ENCODE measurements at places on chromosomes 7 and 10. TPM values are rescaled to one million over a fixed set of nuclear protein-coding genes. Genes with fewer than 3 reads are reported as not detected.

Gene TUBB8
- not detected for total RNA-seq

Gene ACSL5
- 59.5 TPM for total RNA-seq

Gene FOXI2
- not detected for total RNA-seq

Gene TMEM229A
- total RNA-seq = not detected

Gene TRIM73
- total RNA-seq = 18.7 TPM

Gene NODAL
- total RNA-seq = not detected

Gene ENTPD1
- 10.9 TPM for total RNA-seq

Gene GPR37
- not detected for total RNA-seq

Gene AEBP1
- 21.5 TPM for total RNA-seq

Gene PPP1R17
- not detected for total RNA-seq

Gene NEUROD6
- total RNA-seq = not detected

Gene ZNF107
- total RNA-seq = 29.0 TPM

DNA sequence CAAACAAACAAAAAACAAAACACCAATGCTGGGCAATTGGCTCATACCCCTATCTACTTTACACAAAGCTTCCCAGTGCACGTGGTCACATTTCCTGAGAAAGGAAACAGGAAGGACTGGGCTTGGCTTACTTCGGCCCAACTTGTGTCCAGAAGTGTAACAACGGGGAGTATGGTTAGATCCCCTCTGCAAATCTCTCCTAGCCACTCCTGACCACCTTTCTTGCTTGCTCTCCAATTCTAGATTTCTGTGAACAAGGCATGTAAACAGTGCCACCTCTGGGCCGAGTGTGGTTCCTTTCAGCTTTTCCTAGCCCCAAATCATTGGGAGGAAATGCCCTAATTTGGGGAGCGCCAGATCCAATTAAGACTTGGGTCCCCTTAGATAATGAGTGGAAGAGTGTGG, 21.0 kb upstream of the FRAT2 start:
- DNase-seq = no peak

DNA sequence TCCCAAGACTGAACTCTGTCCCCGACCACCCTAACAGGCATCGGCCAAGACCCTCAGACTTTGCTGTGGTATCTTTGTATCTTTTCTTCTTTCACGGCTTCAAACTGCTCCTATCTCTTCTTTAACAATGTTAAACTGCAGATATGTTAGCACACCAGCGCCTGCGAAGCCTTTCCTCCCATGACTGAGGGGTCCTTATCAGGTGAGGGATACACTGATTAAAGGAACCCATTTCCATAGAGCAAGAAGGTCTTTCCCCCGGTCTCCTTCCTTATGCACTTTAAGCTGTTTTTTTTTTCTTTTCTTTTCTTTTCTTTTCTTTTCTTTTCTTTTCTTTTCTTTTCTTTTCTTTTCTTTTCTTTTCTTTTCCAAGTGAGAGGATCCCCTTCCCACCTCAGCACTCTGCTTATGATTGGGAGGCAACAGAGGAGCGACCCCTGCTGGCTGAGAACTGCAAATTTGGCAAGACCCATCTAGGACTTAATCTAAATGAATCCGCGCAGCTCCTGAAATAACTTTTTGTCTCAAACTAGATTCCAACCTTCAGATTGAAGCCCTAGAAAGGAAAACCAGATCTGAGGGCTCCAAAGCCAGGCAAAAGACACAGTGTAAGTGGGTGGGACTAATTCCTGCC, 109.9 kb downstream of the ITGB8 start:
- DNase-seq = no peak

DNA sequence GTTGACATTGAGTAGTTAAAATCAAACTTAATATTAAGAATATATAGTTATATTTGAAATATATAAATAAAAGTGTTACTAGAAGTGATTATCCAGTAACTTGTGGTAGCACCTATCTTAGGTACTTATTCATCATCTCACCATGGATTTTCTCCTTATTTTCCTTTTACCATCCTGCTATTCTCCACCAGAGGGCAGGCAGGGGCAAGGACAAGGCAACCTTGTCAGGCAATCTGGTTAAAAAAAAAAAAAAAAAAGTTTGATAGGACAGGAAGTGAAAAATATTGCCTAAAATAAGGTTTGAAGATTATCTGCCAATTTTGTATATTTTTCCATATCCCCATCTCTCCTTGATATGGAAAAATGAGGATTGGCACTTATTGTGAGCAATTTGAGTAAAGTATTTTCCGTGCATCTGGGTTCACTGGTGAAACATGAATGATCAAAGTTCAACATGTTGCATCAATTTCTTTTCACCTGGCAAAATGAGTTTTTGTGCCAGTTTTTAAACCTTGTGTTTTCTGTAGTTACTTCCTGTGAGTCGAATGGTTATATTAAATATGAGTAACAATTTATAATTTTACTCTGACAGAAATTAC, 256.7 kb downstream of the AGMO start:
- no peak for DNase-seq

DNA sequence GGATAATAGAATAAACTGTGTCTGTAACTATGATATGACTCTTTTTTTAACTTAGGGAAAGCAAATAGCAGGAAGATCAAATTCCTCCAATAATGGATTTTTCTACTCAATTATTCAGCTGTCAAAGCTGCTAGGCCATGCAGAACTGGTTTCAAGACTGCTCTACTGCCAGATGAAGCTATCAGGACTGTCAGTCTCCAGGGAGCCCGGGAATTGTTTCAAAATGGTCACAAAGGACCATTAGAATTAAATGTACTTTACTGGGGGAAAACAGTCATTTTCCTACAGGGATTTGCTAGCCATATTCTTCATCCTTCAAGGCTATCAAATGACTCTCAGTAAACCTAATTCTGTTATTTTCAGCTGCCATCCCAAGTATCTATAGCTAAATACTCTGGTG, 276.3 kb downstream of the LHFPL3 start:
- no peak for DNase-seq

GRCh38 chr7:134140889-134141867, 14.0 kb downstream of the LRGUK start:
- DNase-seq = peak; percentile 50

GRCh38 chr7:78018641-78019446, 220.3 kb downstream of the PHTF2 start:
- DNase-seq = no peak

DNA sequence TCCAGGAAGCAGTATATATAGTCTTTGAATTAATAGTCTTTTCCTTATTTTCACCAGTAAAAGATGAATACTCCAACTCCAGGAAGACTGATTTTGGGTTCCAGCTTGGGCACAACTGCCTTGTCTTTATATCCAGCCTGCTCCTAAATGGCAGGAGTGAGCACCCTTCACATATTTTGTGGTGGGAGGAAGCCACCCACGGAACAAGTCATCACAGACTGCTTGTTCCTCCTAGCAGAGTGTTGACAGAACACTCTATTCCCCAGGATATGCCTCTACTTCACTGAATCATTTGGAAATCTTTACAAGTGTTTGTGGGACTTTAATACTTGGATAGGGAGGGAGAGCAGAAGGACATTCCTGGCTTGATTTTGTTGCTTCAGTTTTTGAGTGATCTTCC, 31.7 kb downstream of the ITPRID1 start:
- DNase-seq = no peak

DNA sequence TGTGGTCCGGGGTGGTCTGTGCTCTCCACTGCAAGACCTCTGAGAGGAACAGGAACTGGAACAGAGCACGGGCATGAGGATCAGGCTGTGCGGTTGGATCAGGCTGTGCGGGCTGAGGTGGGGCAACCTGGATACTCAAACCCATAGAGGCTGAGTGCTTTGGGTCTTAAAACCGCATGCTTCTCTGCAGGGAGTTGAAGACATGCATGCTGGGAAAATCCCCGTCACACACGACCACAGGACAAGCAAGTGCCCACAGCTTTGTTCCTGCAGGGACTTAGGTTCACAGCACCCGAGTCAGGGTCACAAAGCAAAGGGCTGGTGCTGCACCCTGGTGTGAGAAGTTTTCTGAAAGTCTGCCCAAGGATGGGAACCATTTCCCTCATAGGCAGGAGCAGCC, 221.2 kb downstream of the ZMYND11 start:
- no peak for DNase-seq

DNA sequence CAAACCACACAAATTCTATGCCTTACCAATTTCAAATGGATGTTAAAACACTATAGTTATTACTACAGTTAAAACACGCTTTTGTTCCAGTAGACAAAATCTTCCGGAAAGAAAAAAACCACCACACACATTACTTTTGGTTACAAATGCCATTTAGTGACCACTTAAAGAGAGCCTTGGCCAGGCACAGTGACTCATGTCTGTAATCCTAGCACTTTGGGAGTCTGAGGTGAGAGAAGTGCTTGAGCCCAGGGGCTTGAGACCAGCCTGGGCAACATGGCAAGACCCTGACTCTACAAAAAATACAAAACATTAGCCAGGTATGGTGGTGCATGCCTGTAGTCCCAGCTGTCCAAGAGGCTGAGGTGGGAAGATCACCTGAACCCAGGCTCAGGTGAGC, 7.2 kb downstream of the TNPO3 start:
- DNase-seq = no peak

DNA sequence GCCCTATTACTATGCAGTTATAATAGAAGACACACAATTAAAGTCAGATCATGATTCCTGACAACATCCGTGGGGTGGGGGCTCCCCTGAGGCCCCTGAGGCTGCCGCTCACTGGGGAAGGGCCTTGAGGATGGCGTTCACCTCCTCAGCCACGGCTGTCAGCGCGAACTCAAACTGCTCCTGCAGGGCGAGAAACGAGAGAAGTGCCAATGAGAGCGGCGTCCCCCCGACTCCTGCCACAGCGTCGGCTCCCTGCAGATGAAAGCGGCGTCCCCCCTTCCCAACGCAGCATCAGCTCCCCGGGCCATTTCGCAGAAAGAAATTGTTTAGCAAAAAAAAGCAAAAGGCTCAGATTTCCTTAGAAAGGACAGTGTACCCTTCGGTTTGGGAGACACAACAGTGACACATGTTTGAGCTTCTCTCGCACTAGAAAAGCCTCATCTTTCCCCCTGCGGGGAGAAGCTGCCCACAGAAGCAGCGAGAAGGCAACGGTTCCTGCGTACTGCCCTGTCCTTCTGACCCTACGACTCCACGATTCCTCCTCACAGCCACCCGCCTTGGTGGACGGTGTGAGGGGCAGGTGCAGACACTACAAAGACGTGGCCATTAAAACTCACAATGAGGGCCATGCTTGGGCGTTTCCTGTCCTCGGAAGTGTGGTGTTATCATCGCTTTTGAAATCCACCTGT, 203.9 kb downstream of the DNAJB6 start:
- no peak for DNase-seq

- DNase-seq = no peak
These were observed 17.6 kb downstream of the PTN start for GRCh38 chr7:137325927-137326326.

DNA sequence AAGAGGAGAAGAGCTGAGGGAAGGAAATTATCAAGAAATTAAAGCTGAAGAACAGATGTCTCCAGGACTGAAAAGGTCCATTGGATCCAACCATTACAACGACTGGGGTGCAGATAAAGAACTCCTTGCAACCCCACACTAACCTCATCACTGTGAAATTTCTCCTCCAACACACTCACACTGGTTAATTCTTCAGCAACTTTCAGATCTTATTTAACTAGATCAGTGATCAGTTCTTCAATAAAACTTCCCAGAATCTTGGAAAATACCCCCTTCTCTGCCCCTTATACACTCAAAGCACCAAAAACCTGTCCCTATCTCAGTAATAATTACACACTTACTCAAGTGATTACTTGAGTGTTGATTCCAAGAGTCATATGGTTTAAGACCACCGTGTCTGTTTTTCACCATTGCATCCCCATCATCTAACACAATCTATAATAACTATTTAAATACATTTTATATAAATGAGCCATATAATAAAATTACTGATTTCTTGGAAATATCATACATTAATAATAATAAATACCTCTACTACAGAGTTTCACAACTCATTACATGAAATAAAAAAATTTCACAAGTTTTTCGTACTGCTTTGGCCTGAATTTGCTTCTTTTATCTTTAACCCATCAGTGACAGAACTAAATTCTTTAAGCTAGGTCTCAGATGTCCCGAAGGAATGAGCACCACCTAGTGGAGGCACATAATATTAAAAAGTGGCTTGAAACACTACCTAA, 123.7 kb downstream of the MPP7 start:
- DNase-seq = no peak

DNA sequence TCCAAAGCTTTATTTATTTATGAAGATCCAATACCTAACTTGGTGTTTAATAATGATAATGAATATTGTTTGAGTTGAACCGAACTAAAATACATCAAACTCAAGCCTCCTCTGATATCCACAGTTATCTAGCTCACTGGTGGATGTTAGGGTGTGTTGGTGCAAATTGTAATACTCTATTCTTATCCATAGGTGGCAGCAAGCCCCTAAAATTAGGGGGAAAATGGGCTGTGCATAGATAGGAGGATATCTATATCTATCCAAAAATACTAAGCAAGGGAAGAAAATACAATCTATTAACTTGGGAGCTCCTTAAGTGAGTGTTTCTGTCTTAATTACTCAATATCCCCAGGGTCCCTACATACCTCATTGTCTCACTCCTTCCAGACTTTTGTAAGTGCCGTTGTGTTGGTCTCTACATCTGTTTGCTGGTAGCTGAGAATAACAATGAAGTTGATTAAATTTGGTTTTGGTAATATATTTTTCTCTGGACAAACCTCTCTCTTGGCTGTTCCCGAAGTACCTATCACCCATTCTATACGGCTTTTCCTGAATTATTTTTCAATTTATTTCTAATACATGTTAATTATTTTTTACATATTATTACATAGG, 55.0 kb upstream of the VWDE start:
- DNase-seq = no peak

- no peak for DNase-seq
These were observed 539.8 kb upstream of the CELF2 start for GRCh38 chr10:10477844-10478243.

GRCh38 chr10:5956146-5956936, 21.0 kb downstream of the IL15RA start:
- DNase-seq = no peak

DNA sequence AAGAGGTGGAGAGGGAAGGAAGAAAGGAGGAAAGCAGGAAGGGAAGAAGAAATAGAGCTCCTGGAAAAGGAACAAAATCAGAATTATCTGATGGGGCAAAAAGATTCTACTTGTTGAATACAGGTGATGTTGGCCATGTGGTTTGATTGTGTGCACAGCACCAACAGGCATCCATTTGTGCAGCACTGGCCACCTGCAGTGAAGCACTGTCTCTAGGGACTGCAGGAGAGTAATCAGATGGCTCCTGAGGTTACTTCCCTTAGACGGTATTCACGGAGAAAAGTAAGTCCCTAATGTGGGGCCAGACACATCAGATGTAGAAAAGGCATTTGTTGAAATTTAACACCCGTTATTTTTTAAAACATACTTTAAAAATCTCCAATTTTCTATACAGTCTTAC, 135.3 kb upstream of the VIPR2 start:
- no peak for DNase-seq

GRCh38 chr10:89250865-89251408, 638 bp downstream of the LIPA start:
- no peak for DNase-seq
